ENCODE measurements at places on chromosomes 6 and 20.

- no peak for DNase-seq
These were observed 294.0 kb downstream of the TBC1D7 start for GRCh38 chr6:13034316-13034715.

DNA sequence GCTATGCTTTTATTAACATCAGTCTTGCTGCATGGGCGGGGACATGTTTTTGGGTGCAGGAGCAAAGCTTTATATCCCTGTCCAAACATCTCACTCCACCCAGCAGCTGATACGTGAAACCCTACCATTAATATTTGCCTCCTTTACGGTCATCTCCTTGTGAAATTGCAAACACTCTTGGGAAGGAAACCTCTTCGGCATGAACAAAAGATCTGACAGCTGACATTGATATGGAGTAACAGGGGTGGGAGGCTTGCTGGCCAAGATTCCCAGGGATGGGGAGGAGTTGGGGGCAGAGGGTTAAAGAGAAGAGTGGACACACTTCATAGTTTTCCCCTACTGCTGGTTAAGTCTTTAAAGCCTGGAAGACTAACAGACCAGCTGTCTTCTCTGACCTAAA is 22.2 kb upstream of the VEGFA start:
- DNase-seq = no peak

DNA sequence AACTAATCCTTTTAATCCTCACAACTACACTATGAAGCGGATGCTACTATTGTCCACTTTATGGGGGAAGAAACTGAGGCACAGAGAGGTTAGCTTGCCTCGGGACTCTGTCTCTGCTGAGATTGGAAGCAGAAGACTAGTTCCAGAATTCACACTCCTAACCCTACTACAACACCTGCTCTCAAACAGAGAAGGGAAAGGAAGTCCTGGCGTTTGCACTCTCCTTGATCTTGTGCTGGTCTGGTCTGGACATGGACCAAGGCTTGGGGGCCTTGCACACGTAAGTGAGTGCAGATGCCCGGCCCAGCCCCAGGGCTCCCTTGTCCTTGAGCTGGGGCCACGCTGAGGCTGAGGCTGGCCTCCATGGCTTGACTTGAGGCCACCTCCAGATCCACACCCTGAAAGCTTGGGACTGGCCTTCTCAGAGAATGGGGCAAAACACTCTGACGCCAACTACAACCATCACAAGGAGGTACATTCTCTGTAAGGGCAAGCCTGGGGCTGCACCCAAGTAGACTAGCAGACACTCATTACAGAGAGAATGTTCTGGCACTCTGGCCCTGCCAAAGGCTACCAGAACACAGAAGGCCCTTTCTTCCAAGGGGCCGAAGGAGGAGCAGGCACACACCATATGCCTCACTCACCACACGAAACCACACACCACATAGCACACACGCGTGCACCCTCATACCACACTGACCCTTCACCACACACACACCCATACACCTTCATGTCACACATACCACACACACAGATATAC is 33.3 kb upstream of the EZR start:
- DNase-seq = no peak

DNA sequence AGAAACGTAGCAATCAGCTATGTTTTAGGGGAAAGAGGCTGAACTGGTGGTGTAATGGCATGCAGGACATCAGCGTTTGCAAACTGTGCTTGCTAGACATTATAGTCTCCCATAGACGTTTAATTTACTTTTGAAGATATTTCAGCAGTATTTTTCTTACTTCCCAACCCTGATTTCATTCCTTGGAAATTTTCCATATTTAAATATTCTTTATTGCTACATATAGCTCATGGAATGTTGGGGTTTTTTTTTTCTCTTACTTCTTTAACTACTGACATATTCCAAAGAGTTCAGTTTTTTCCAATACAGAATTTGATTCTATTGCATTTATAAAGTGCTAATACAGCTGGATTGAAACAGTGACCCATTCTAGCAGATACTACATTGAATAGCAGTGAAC is 694.4 kb upstream of the CITED2 start:
- DNase-seq = no peak

GRCh38 chr20:56859801-56860261 is 230.7 kb downstream of the TFAP2C start:
- DNase-seq = peak; percentile 77

GRCh38 chr20:13800728-13801134 is 15.9 kb downstream of the NDUFAF5 start:
- peak; percentile 66 for DNase-seq

DNA sequence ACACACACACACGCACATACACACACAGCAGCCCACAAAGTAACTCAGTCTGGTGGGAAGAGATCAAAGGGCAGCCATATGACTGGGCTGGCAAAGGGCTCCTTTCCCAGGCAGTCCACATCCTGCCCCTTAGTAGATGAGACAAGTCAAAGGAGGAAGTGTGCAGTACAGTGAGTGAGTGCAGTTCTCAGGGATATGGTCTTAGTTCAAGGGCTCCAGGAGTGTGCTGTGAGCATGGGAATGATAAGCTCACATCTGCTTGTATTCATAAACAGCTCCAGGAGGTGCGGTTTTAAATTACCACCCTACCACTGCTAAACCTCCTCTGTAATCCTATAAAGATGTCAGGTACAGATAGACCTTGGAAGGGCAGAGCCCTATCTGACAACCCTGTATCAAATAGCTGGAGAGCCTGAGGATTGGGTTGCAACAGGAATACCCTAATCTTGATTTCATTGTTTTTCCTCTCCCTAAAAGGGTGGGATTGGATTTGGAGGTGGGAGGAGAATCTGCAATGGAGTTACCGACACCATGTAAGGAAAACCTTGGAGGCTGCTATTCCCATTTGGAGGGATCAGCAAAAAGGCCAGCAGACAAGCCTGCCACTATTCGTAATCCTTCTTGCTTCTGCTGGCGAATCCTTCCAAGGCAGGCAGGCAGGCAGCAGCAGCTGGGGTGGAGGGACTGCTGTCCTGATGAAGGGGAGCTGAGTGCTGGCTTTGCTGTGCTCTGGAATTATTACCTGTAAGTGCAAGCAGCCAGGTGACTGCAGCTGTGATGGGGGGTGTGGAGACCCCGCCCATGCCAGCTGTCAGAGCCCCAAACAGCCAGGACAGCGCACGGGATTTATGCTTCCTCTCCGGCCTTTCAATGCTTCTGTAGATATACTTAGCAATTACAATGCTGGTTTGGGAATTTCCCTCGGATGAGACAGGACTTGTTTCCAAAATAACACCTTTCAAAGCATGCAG is 342.7 kb downstream of the PRL start:
- DNase-seq = peak; percentile 82

Measured in EH (cell line).